ENCODE measurements at places on chromosomes 1 and 21. TPM values are rescaled to one million over a fixed set of nuclear protein-coding genes. Genes with fewer than 3 reads are reported as not detected.

FAM151A gene
- not detected for polyA plus RNA-seq

DAP3 gene
- polyA plus RNA-seq = 66.3 TPM

PRAMEF9 gene
- not detected for polyA plus RNA-seq

LCE2B gene
- polyA plus RNA-seq = not detected

MYCL gene
- polyA plus RNA-seq = 30.3 TPM

CHD5 gene
- 0.42 TPM for polyA plus RNA-seq

PCBP3 gene
- polyA plus RNA-seq = 7.3 TPM

SLC5A9 gene
- polyA plus RNA-seq = 0.03 TPM

VSIG8 gene
- not detected for polyA plus RNA-seq

PRAMEF12 gene
- polyA plus RNA-seq = not detected

LRIG2 gene
- 10.3 TPM for polyA plus RNA-seq

AMY1C gene
- polyA plus RNA-seq = not detected

SPATA45 gene
- not detected for polyA plus RNA-seq

EPB41 gene
- polyA plus RNA-seq = 35.5 TPM

NGF gene
- 1.6 TPM for polyA plus RNA-seq

PCAT6 gene
- polyA plus RNA-seq = 27.5 TPM

ATF3 gene
- 13.5 TPM for polyA plus RNA-seq

Data from H1 (cell line).